ENCODE measurements at places on chromosomes 11 and 22.

GRCh38 chr11:65433657-65434056, 11.1 kb downstream of the NEAT1 start:
- DNase-seq = no peak

- no peak for DNase-seq
These were observed 470.2 kb upstream of the API5 start for GRCh38 chr11:42841556-42841955.

DNA sequence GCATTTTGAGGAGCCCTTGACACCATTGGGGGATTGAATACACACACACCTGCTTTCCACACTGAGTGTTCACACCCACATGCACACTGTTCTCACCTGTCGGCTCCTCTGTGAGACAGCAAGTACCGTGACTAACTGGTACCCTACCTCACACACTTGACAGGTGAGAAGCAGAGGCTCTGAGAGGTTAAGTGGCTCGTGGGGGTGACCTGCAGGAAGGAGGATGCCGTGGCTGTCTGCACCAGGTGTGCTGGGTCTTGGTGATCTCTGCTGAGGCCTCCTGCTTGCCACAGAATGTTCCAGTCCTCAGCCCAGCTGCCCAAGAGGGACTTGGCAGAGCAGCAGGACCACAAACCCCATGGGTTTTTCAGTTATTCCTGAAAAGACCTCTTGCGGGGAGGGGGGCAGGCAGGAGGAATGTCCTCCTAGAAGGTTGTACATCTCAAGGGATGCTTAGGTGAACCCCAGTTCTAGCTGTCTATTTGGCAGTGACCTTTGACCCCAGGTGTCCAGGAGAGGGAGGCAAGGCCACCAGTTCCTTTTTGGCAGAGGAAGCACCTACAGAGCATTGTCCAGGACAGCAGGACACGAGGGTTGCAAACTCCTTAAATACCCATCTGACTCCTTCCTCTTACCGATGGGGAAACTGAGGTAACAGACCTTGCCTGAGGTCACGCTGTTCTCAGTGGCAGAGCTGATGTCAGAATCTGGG, 66.0 kb downstream of the SHISAL1 start:
- no peak for DNase-seq

- DNase-seq = no peak
These were observed 89.0 kb downstream of the TRMU start for GRCh38 chr22:46424496-46424895.
